Stimulated activated CD4-positive, alpha-beta T cell treated with anti-CD3 and anti-CD28 coated beads, TNF-alpha, amount 100 ng/mL, for 1 hour (primary cell): ENCODE measurements at places on chromosomes 16 and 17.

DNA sequence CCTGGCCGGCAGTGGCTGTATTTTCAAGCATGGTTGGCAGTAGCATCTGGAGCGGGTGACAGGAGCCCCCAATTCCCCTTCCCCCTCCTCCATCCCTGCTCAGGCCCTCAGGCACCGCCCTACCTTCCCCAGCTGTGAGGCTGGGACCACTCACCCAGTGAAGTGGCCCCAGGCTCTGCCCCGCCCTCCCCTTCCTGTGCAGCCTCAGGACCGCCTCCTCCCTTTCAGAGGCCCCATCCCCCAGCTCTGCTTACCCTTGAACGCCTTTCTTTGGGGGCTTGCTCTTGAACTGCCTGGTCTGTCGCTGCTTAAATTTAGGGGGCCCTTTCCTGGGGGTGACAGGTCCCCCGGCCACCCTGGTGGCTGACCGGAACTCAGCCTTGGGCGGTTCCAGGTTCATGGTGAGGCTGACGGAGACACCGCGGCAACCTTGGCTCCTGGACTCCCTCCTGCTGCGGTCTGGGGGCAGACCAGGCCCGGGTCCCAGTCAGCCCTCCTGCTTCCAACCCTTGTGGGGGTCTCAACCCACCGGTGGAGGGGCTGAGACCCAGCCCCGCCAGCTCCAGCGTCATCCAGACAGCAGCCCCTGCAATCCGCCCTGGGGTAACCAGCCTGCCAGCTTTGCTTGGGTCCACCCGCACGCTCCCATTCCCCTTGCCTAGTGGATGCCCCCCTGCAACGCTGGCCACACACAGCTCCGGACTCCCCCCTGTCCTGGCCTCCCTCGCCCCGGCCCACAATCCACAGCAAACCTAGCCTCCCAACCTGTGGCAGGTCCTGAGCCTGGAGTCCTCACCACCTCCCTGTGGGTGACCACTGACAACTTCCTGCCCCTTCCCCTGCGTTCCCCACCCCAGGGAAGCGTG lies 3.2 kb downstream of the PDE6G start:
- DNase-seq = no peak

DNA sequence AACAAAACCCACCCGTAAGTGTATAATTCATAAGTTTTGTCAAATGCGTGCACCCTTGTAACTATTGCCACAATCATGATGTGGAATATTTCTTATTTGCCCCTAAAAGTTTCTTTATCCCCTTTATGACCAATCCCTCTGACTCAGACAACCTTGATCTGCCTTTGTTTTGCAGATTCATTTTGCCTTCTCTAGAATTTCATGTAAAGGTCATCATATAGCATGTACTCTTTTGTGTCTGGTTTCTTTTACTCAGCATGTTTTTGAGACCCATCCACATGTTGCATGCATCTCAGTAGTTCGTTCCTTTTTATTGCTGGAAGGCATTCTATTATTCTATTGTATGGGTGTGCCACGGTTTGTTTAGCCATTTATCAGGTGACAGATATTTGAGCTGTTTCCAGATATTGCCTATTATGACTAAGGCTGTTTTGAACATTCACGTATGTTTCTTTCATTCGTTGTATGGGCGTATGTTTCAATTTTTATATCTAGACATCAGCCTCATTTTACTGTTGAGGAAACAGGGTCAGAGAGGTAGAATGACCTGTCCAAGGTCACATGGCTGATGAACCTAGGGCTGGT lies 192.4 kb downstream of the RAB11FIP4 start:
- no peak for DNase-seq

GRCh38 chr16:55624696-55625095 lies 31.1 kb upstream of the SLC6A2 start:
- DNase-seq = no peak

DNA sequence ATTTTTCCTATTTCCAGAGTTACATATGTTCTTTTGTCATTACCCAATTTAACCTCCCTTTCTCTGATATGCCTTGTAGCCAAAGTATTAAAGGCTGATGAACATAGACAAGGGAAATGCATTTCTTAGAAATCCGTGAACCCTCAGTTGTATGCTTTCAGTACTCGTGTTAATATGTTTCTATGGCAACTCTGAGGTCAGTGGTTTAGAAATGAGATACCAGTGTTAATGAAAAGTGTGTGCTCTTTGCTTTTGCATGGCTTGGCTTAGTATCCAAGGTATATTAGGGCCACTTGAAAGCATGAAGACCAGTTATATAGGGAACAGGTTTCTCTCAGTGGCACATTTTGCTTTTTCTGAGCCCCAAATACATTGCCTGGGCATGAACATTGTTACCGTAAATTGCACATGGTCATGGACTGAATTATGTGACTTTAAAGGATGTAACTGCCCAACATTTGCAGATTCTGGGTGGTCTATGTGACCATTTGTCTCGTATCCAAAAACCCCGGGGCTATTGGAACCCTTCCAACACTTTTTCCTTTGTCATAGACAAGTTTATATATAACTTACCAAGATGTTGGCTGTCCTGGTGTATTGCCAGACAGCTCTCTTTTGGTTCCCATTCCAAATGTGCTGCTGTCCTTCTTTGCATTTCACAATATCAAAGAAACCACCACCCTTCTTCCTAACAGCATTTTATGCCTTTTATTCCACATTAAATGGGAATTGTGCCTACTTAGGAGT lies 17.5 kb downstream of the ABHD15 start:
- no peak for DNase-seq

DNA sequence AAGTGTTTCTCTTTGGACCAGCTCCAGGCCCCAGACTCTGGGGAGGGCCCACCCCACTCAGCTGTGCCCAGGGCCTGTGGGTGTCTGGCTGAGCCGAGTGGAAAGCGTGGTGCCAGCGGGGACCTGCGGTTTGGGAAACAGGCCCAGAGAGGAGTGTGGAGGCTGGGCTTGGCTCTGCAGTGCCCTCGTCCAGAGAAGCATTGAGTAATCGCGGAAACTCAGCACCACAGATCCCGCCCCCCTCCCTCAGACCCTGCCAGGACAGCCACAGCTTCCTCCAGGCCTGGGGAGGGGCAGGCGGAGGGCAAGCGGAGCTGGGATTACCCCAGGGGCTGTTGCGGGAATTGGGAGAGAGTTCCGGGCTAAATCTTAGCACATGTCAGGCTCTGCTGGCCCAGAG lies 14.6 kb upstream of the PITPNA start:
- DNase-seq = no peak

- DNase-seq = no peak
These were observed 2.4 kb downstream of the MEAK7 start for GRCh38 chr16:84502075-84502474.

GRCh38 chr16:30026449-30026848 lies 3.5 kb downstream of the C16orf92 start:
- no peak for DNase-seq

GRCh38 chr17:27384726-27385125 lies 71.5 kb upstream of the KSR1 start:
- no peak for DNase-seq

- DNase-seq = no peak
These were observed 36.9 kb downstream of the C17orf75 start for GRCh38 chr17:32305049-32305448.

DNA sequence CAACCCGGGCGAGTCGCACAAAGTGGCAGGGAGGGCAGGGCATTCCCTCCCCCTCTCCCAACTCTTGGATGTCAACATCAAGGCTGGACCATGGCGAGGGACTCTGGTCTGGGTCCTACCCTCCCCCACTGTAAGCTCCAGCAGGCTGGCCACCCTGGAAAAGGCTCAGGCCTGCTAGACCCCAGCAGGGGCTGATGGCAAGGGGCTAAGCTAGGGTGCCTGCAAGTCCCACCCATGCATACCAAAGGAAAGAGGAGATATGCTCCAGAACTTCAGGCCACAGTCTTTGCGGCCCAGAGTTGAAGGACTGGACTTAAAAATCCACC lies 19.9 kb downstream of the ST3GAL2 start:
- no peak for DNase-seq
